MCF 10A (cell line): ENCODE measurements at places on chromosomes 3 and 15. TPM values are rescaled to one million over a fixed set of nuclear protein-coding genes. Genes with fewer than 3 reads are reported as not detected.

Gene CASR
- not detected in 2 replicates for total RNA-seq

DNA sequence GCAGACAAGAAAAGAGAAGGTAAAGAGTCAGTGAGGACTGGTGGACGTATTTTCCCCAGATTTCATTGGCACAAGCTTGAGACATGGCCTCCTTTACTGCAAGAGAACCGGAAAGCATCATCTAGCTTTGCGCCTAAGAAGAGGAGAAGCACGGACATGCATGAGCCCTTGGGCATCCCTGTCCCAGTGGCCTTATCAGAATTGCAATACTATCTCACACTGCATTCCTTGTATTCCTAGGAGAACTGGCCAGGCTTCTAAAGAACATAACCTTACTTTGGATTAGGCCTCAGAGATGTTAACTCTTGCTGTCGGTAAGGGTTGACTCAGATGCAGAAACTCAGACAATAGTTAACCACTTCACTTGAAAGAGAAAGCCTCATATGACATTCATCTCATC, 229.5 kb upstream of the PRICKLE2 start:
- peaks cover 5% of the 10 kb centered on the region for H3K4me1 ChIP-seq
- DNase-seq: no peak
- no peaks in the 10 kb centered on the region for H3K27me3 ChIP-seq
- H3K36me3 ChIP-seq: no peaks in the 10 kb centered on the region
- no peak overlapping the region for H3K4me3 ChIP-seq

Gene SNTN
- not detected in 2 replicates for total RNA-seq

DNA sequence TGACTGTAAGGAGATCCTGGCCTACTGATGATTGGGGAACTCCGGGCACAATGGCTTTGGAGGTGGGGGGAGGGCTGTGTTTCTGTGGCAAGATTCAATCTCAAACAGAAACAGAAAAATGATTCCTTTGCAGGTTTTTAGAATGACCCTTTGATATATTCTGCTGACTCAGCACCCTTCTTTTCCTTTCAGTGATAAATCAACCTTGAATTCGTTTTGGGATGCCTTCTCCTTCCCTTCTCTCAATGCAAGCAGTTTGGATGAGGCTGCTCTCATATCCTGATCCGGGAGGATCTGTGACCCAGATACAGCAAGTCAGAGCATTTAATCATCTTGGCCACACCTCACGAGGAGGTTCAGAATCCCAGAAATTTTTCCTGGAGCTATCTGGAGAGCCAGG, 156.1 kb upstream of the PRICKLE2 start:
- no peak overlapping the region for H3K27ac ChIP-seq
- no peak for DNase-seq
- H3K36me3 ChIP-seq: no peaks in the 10 kb centered on the region
- H3K4me3 ChIP-seq: no peak overlapping the region

DNA sequence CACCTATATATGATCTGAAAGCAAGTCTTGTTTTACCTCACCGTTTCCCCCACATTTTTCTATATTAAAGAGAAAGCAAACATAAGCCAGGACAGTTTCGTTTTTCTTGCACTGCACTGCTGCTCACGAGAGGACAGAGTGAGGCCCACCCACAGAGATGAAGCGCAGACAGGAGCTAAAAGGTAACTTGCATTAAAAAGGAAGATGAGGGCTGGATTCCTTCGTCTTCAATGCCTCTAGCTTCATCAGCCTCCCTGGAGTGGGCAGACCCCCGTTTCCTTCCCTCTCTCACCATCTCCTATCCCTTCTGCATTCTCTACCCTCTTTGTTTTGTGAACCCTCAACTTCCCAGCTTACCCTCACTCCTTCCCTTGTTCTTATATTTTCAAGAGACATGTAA, 18.9 kb downstream of the SUMF1 start:
- H3K36me3 ChIP-seq: peaks cover 47% of the 10 kb centered on the region
- H3K27ac ChIP-seq: no peak overlapping the region
- no peaks in the 10 kb centered on the region for H3K4me1 ChIP-seq
- no peak overlapping the region for H3K4me3 ChIP-seq

- H3K36me3 ChIP-seq: no peaks in the 10 kb centered on the region
- H3K4me3 ChIP-seq: peak overlapping the region; percentile 75
- H3K4me1 ChIP-seq: peaks cover 18% of the 10 kb centered on the region
- no peak overlapping the region for H3K27ac ChIP-seq
- no peak for DNase-seq
Observed at GRCh38 chr3:124888482-124889441, 1.6 kb upstream of the ITGB5 start.

DNA sequence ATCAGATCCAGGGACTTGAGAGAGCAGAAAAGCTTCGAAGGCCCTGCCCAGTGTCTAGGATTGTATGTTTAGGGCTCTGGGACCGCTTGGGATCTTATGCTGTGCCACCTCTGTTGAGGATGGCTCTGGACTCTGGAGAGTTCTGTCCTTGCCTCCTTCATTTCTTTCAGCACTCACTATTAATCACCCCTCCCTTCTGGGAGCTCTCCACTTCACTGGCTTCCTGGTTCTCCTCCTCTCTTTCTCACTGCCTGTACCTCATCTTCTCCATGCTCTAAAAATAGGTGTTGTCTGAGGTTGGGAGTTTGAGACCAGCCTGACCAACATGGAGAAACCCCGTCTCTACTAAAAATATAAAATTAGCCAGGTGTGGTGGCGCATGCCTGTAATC, 17.3 kb downstream of the MAPKBP1 start:
- H3K4me1 ChIP-seq: peaks cover 57% of the 10 kb centered on the region
- H3K27ac ChIP-seq: peak overlapping the region; percentile 86
- H3K27me3 ChIP-seq: no peaks in the 10 kb centered on the region
- no peak for DNase-seq

- no peaks in the 10 kb centered on the region for H3K36me3 ChIP-seq
- H3K27ac ChIP-seq: no peak overlapping the region
- no peak overlapping the region for H3K4me3 ChIP-seq
- DNase-seq: no peak
- H3K27me3 ChIP-seq: no peaks in the 10 kb centered on the region
Observed at GRCh38 chr3:100810671-100811070, 101.4 kb downstream of the TFG start.

- no peak overlapping the region for H3K27ac ChIP-seq
- H3K4me1 ChIP-seq: no peaks in the 10 kb centered on the region
- H3K27me3 ChIP-seq: no peaks in the 10 kb centered on the region
- H3K36me3 ChIP-seq: no peaks in the 10 kb centered on the region
- H3K4me3 ChIP-seq: no peak overlapping the region
Observed at GRCh38 chr3:125186261-125186787, 26.2 kb downstream of the SLC12A8 start.

Gene CA12
- total RNA-seq: 19.6 and 20.3 TPM in 2 replicates

Gene ARPIN
- total RNA-seq: 7.1 and 9.9 TPM in 2 replicates

DNA sequence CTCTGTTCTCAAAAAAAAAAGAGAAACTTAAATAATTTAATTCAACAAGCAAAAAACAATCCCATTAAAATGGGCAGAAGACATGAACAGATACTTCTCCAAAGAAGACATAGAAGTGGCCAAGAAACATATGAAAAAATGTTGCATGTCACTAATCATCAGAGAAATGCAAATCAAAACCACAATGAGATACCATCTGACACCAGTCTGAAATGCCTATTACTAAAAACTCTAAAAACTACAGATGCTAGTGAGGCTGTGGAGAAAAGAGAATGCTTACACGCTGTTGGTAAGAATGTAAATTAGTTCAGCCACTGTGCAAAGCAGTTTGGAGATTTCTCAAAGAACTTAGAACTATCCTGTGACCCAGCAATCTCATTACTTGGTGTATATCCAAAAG, 382.9 kb downstream of the OTOL1 start:
- H3K27me3 ChIP-seq: no peaks in the 10 kb centered on the region
- H3K4me3 ChIP-seq: no peak overlapping the region
- no peaks in the 10 kb centered on the region for H3K4me1 ChIP-seq
- no peaks in the 10 kb centered on the region for H3K36me3 ChIP-seq
- H3K27ac ChIP-seq: no peak overlapping the region

DNA sequence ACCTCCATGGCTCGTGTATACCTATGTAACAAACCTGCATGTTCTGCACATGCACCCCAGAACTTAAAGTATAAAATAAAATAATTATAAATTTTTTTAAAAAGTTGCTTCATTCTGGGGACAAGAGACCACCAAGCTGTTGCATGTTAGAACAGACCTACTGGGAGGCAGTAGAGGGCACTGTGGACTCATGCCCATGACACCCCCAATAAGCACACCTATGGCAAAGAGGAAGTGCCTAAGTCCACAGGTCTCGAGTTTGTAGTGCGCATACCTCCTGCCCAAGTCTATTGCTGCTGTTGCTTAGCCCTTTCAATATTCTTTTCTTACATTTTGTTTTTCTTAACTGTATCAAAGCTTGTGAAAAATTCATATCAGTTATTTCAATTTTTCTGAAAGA, 267.9 kb upstream of the THBS1 start:
- DNase-seq: peak; percentile 23
- no peaks in the 10 kb centered on the region for H3K4me1 ChIP-seq
- H3K27me3 ChIP-seq: no peaks in the 10 kb centered on the region
- no peak overlapping the region for H3K27ac ChIP-seq

DNA sequence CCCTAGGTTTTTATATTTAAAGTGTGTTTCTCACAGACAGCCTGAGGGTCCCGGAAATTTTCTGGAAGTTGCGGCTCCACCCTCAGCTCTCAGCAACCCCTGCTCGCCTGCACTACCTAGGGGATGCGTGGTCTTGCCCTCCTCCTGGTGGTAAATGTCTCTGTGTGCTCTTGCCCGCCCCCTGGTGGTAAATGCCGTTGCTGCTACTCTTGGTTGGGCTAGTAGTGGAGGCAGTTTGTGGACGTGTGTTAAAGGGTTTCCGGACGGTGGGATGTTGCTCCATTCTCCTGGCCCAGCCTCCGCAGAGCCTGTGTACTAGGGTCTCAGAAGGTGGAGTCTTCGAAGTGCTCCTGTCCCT, 27.4 kb downstream of the STOML1 start:
- H3K27me3 ChIP-seq: no peaks in the 10 kb centered on the region
- no peaks in the 10 kb centered on the region for H3K4me1 ChIP-seq
- DNase-seq: peak; percentile 85
- H3K4me3 ChIP-seq: no peak overlapping the region
- H3K27ac ChIP-seq: no peak overlapping the region

- H3K36me3 ChIP-seq: no peaks in the 10 kb centered on the region
- H3K27me3 ChIP-seq: no peaks in the 10 kb centered on the region
- H3K27ac ChIP-seq: no peak overlapping the region
- H3K4me1 ChIP-seq: peaks cover 10% of the 10 kb centered on the region
Observed at GRCh38 chr3:101902041-101902440, 52.7 kb downstream of the NFKBIZ start.

Gene ZPLD1
- 0.12 and 0.22 TPM in 2 replicates for total RNA-seq

DNA sequence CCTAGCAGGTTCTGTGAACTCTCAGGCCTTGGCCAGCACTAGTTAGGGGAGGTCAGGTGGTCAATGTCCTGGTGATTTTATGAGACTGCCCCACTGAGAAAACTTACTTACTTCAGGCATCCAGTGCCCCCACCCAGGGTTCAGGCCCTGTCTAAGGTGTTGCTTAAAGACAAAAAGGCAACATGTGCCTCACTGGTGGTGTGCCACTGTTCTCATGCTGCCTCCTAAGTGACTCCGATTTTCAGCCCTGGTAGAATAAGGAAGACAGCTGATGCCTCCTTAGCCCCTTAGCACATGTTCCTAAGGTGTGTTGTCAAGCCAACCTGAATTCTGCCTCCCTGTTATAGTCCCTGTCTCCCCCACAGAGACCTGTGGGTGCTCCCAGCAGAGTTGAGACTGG, 5.3 kb downstream of the RBM15B start:
- no peak overlapping the region for H3K27ac ChIP-seq
- H3K4me3 ChIP-seq: no peak overlapping the region
- peaks cover 59% of the 10 kb centered on the region for H3K36me3 ChIP-seq
- peaks cover 12% of the 10 kb centered on the region for H3K4me1 ChIP-seq

Gene CELSR3
- total RNA-seq: 17.6 and 21.5 TPM in 2 replicates

Gene MAP1A
- 0.09 and 0.17 TPM in 2 replicates for total RNA-seq

DNA sequence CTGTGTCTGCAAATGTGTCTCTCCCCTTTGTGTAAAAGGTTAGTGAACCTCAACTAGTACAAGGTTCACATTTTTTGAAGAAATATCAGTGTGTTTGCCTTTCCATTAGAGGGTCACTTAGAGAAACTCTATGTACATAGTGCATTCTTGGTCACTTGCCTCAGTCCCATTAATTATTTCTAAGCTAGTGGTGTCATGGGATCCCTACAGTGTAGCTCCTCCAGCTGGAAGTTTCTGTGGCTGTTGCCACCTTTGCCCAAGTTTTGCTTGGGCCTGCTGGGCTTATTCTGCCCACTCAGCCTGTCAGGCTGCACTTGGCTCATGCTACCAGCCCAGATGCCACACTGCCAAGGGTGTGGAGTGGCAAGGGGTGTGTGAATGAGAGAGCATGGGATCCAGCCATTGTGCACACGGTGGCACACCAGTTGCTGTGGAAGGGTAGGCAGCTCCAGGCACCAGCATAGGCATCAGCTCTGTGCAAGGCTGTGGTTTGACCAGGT, 161.7 kb downstream of the ARPP21 start:
- no peaks in the 10 kb centered on the region for H3K36me3 ChIP-seq
- H3K4me1 ChIP-seq: no peaks in the 10 kb centered on the region
- H3K4me3 ChIP-seq: no peak overlapping the region
- peaks cover 32% of the 10 kb centered on the region for H3K27me3 ChIP-seq

DNA sequence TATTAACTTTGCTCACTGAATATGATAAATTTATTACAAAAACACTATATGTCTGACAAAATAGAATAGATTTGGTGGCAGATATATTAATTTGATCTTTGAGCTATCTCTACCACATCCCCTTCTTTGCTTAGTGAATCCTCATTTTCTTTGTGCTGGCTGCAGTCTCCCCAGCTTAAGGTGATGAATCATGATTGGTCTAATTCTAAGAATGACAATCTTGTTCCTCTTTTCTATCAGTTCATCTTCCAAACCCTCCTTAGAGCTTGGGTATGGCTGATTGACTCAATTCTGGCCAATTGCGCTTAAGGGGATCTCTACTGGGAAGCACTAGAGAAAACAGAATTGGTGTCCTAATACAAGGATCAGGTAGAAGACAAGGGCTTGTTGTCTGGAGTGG, 309.6 kb upstream of the GOLIM4 start:
- H3K36me3 ChIP-seq: no peaks in the 10 kb centered on the region
- DNase-seq: no peak
- H3K4me3 ChIP-seq: no peak overlapping the region

GRCh38 chr15:89208256-89208655, 13.1 kb downstream of the RLBP1 start:
- H3K36me3 ChIP-seq: no peaks in the 10 kb centered on the region
- no peak for DNase-seq
- H3K27ac ChIP-seq: no peak overlapping the region
- H3K4me1 ChIP-seq: no peaks in the 10 kb centered on the region

DNA sequence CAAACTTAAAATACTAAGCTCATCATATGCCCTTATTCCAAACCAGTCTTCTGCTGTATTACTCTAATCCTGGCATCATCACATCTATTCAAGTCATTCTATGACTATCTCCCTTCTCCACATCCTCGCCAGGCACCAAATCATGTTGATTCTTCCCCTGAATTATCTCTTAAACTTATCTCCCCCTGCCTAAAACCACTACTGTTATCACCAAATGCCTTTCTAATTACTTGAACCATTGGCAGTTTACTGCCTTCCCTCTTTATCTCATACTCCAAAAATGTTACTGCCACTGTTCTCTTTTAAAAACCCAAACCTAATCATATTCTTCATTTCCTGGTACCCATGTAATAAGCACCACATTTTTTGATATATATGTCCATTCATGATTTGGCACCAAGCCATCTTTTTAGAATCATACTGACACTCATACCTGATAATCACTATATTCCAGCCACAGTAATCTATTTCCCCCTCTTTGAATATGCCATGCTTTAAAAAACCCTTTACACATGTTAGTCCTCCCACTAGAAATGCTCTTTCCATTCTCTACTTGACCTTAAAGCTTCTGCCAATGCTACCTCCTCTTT, 126.8 kb downstream of the PEAK1 start:
- no peak for DNase-seq
- no peaks in the 10 kb centered on the region for H3K36me3 ChIP-seq
- H3K4me3 ChIP-seq: no peak overlapping the region
- H3K27ac ChIP-seq: no peak overlapping the region
- no peaks in the 10 kb centered on the region for H3K4me1 ChIP-seq
